ENCODE measurements at places on chromosomes 7 and 10. TPM values are rescaled to one million over a fixed set of nuclear protein-coding genes. Genes with fewer than 3 reads are reported as not detected.

The GSDME gene
- 9.7 TPM for total RNA-seq

The ITPRID1 gene
- total RNA-seq, result 0.45 TPM

The SHH gene
- not detected for total RNA-seq

The ZC3HAV1 gene
- total RNA-seq, result 59.8 TPM

The ADRA2A gene
- 2.5 TPM for total RNA-seq

- no peak for DNase-seq
- no peaks in the 10 kb centered on the region for H3K27me3 ChIP-seq
- H3K36me3 ChIP-seq, result no peaks in the 10 kb centered on the region
- H3K4me1 ChIP-seq, result peaks cover 9% of the 10 kb centered on the region
- no peak overlapping the region for H3K27ac ChIP-seq
- H3K4me3 ChIP-seq, result no peak overlapping the region
Observed at GRCh38 chr10:12795315-12796110, 206.0 kb downstream of the CCDC3 start.

DNA sequence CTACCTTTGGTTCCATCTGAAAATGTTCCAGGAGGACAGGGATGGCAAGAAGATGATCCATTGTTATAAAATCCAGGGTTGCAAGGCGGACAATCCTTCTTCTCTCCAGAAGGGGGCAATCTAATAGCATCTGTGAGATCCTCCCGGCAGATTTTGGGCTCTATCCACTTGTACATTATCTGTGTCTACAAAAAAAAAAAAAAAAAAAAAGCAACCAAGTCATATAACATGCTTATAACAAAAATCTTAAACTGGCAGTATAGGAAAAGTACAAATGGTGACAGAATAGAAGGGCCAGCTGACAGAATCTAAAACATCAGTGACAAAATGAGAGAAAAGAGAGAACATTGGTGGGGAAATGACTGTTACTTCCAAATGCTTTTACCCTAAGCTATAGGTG, 132.7 kb downstream of the ELAPOR2 start:
- no peaks in the 10 kb centered on the region for H3K36me3 ChIP-seq
- no peak overlapping the region for H3K27ac ChIP-seq
- DNase-seq, result peak; percentile 79
- 0 out of 2 replicates have a peak, but pooled peaks cover under 1% of the 10 kb centered on the region for H3K27me3 ChIP-seq
- no peaks in the 10 kb centered on the region for H3K4me1 ChIP-seq
- H3K4me3 ChIP-seq, result no peak overlapping the region

All from GM23338 (cell line).